ENCODE measurements at places on chromosomes 12 and 14. TPM values are rescaled to one million over a fixed set of nuclear protein-coding genes. Genes with fewer than 3 reads are reported as not detected.

The PKP2 gene
- total RNA-seq: 8.8 TPM

The SPX gene
- total RNA-seq: 19.8 TPM

The MIS18BP1 gene
- total RNA-seq: 49.7 TPM

The KIF5A gene
- 0.82 TPM for total RNA-seq

The FAM90A1 gene
- not detected for total RNA-seq

The KIF26A gene
- total RNA-seq: 14.0 TPM

The CMA1 gene
- not detected for total RNA-seq

DNA sequence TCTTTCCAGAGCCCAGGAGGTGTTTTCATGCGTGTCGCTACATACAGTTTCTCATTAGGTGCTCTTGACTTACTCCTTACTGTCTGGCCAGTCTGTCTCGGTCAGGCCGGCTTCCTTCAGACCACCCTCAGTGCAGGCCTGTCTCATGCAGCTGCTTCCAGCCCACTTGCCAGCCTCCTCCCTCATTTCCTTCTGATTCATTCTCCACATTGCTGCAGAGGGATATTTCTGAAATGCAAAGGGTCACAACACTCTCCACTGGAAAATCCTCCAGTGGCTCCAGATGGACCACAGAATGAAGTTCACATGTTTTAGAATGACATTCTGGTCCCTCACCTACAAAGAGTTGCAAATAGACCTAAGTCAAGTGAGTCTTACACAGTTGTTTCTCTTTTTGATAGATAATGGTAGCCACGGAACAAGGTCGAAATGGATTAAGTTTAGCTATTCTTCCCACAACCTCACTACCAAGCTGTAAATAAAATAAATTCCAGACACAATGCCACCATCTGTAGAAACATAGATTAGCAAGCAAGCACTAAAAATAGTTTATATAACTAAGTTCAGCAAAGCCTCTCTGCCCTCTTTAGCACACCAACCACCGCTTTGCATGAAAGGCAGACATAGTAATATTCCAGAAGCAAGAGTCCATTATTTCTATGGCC lies 146.9 kb downstream of the ESR2 start:
- peak; percentile 64 for DNase-seq

DNA sequence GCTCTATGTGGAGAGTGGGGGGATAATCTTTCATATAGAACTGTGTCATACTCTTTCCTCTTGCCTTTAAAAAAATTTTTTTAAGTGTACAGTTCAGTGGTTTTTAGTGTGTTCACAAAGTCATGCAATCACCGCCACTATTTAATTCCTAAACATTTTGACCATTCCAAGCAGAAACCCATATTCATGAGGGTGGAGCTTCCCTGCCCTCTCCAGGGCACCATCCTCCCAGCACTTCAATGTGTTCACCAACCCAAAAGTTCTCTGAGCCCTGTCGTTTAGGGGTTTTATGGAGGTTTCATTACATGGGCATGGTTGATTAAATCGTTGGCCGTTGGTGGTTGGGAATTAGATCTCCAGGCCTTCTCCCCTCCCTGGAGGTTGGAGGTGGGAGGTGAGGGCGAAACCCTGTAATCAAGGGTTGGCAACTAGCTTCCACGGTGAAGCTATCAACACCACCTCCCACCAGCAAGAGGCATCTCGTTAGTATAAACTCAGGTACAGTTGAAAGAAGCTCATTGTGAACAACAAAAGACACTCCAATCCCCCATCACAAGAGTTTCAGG lies 42.8 kb upstream of the WNK1 start:
- DNase-seq: no peak

DNA sequence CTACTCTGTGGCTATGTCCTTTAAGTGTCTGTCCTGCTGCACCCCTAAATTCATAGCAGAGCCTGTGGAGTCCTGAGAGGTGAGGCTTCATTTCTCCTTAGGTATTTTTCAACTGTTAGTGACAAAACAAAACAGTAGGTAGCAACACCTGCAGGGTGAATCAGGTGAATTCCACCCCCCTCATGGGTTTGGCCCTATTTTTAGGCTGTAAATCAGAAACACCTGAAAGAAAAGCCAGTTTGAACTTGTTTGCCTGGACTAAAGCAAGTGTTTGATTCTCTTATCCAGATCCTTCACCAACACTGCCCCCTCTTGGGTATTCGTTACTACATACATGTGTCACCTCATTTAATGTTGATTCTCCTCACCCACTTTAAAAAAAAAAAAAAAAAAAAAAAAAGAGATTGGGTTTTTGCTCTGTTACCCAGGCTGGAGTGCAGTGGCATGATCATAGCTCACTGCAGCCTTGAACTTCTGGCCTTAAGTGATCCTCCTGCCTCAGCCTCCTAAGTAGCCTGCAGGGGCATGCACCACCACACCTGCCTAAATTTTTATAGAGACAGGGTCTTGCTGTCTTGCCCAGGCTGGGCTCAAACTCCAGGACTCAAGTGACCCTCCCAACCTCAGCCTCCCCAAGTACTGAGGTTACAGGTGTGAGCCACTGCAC lies 10.3 kb downstream of the TBPL2 start:
- DNase-seq: peak; percentile 60

DNA sequence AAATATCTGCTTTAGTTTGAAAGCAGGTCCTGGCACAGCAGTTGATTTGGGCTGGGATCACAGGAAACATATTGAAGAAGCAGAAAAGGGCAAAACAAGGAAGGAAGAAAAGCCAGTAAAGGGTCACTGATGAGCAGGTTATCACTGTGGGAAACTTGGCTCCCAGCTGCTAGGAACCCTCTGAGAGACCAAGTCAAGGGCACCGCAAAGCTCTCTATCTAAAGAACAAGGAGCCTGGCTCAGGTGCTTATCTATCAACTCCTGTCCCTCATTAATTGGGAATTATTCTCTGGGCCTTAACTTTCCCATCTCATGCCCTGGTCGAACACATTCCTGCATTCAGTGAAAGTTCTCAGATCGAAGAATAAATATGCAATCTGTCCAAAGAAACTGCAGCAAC lies 450.9 kb upstream of the RPL10L start:
- no peak for DNase-seq

DNA sequence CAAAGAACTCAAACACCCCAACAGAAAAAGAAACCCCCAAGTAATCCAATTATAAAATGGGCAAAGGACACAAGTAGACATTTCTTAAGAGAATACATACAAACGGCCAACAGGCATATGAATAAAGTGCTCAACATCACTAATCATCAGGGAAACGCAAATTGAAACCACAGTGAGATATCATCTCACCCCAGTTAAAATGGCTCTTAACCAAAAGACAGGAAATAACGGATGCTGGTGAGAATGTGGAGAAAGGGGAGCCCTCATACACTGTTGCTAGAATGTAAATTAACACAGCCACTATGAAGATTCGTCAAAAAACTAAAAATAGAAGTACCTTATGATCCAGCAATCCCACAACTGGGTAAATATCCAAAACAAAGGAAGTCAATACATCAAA lies 52.4 kb downstream of the CLMN start:
- DNase-seq: no peak

- peak; percentile 67 for DNase-seq
These were observed 24.3 kb downstream of the SYNDIG1L start for GRCh38 chr14:74401504-74402241.

DNA sequence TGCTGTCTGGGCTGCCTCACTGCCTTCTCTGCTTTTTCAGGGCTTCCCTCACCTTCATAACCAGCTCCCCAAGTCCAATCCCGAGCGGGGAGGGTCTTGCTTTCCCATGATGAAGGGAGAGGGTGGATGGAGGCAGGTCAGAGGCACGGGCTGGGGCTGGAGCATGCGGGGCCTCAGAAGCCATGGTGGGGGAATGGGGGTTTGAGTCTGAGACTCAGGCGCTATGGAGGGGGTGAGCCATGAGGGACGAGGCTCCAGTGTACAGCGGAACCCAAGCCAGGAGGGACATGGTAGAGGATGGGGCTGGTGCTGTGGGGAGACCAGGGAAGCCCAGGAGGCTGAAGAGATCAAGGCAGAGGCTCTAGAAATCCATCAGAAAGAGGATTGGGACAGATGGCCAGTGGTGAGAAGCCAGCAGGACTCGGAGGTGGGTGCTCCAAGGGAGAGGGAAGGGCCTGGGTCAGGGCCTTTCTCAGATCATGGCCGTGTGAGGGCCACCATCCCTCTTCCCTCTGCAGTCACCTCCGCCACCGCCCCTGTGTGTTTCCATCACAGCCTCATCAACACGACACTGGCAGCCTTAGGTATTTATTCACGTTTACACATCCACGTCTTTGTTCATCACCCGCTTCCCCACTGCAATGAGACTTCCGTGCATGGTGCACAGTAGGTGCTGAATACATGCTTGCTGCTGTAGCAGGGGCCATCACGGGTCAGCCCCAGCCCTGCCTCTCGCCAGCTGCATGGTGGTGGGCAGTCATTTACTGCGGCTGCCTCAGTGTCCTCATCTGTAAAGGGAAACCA lies 144.7 kb downstream of the ADGRD1 start:
- no peak for DNase-seq

DNA sequence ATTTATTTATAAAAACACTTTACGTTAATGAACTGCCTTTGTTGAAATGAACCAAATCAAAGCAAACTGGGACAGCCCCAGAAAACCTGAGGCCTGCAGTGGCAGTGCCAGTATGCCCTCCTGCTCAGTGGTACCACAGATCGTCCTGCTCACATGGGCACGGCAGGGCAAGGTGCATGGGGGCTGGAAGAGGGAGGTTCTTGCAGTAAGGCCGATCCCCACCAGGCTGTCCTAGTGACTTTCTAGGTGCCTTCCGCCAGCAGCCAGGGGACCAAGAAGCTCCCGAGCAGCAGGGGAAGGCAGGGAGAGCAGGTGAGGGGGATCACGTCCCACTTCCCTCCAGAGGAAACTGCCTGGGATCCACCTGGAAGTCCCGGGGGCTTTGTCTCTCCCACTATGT lies 63.9 kb downstream of the TESC start:
- no peak for DNase-seq

GRCh38 chr14:85528080-85528896 lies 1.7 kb upstream of the FLRT2 start:
- DNase-seq: peak; percentile 91
